NCI-H1092 (cell line): ENCODE measurements at places on chromosomes 5 and 9.

- DNase-seq: no peak
Measured at GRCh38 chr5:134534058-134534725, 8.7 kb downstream of the JADE2 start.

DNA sequence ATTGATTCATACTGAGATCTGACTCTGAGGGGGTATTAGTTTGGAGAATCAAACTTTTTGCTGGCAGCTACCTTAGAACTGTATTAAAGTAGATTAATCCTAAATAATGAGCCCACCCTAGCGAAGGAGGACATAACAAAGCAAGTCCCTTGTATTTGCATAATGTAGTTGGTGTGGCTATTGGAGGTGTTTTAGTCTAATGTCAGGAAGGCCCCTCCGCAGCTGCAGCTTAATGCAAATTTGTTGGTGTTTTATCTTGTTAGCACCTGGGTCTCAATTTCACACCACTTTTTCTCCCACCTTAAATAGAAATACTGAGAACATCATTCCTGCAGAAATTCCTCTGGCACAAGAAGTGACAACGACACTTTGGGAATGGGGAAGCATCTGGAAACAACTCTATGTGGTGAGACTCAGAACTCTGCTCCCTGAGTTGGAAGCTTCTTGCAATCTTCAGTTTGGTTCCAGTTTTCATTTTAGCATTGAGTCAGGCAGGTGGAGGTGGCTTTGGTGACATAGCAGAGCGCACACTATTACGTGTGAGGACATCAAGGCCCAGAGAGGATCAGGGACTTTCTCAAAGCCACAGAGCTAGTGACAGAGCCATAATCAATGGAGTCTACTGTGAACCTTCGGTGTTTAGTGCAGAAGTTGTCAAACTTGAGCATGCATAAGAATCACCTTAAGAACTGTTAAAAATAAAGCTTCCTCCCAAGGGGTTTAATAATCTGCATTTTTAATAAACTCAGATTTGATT lies 33.9 kb downstream of the DOCK2 start:
- no peak for DNase-seq

GRCh38 chr5:83306572-83307241 lies 164.8 kb upstream of the VCAN start:
- DNase-seq: no peak

DNA sequence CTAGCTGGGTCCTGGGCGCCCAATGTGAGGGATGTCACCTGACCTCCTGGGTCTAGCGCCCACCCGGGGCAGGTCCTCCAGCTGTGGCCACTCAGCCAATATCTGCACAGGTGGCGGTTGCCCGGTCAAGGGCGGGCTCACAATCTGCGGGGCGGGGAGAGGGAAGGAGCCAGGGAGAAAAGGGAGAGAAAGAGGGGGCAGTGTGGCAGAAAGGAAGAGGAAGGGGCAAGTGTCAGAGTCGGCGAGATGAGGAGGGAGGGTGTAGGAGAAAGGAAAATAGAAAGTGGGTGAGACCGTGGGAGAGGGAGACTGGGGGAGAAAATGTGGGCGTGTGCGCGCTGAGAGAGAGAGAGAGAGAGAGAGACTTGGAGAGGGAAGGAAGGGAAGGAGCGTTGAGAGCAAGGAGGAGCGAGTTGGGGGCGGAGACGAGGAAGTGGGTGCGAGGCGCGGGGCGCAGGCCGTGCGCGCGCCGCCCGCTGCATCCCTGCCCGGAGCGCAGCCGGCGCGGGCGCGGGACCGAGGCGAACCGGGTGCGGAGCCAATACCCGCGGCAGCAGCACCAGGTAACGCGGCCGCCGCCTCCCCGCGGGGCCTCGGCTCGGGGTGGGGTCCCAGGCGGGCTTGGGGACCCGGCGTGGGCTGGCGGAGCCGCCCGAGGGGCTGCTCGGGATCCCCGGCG lies at the start of gene HRH2:
HRH2 (plus strand) TSS at position 479 of the 679 bp plus-strand sequence. CDS start 25,163 bp downstream, outside the sequence.
- DNase-seq: no peak

GRCh38 chr5:25009063-25009462 lies 364.3 kb upstream of the CDH10 start:
- DNase-seq: no peak

DNA sequence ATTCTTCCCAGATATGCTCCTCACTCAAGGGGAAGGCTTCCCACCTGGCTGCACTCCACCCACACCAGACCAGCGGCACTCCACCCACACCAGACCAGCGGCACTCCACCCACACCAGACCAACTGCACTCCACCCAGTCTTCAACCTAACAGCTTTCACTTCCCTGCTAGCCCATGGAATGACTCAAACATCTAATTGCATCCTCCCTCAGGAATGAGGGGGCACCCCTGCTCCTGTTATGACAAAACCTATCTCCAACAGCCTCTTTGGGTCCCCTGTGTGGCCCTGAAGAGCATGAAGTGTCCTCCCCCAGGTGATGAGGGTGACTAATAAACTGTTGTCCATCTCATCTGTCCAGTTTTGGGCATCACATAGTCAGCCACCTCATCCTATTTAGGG lies 556.6 kb upstream of the TUSC1 start:
- DNase-seq: no peak

DNA sequence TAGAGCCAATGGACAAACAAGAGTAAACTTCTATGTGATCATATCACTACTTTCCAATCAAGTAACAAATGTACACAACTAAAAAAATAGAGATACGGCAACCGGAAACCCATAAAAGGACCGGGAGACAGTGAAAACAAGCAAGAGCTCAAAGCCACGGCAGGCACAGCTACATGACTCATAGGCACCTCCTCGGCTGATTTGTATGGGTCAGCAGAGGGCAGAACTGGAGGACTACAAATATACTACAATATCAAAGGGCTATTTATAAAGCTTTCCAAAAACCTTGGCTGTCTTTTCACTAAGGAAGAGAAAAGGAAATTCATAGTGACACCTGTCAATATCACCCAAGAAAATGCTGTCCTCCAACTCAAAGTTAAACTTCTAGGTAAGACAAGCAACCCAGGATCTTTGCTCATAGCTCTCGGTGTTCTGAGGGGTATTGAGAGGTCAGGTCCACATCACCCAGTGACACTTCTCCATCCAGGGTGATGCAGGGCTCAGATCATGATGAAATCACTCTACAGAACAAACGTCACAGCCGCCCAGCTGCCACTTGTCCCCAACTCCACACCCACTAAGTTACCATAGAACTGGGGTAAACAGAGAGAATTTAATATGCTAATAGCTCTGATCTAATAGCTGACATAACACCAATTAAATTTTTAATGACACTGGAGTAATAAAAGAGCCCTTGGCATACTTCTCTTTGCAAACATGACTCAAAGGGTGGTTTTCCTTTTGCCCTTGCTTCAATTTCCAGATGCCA lies 41.3 kb downstream of the PFDN1 start:
- no peak for DNase-seq

- DNase-seq: no peak
Measured at GRCh38 chr9:126620478-126620877, 6.8 kb downstream of the LMX1B start.

DNA sequence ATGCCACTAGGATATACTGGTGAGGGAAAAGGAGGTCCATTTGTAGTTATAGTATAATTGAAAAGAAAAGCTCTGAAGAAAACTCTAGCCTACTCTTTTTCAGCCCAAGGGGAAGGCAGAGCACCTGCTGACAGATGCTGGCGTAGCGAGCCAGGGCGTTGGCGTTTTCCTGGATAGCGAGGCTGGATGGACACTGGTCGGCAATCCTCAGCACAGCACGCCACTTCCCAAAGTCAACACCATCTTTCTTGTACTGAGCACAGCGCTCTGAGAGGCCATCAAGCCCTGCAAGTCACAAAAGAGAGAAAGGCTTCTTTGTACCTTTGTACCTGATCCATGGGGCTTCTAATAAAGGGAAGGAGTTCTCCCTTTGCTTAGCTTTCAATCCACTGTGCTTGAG lies 8.2 kb downstream of the ALDOB start:
- DNase-seq: no peak
